ENCODE measurements at places on chromosomes 12 and 14.
A peak's percentile ranks its signal among the peaks of the same experiment; 100 is the strongest.

GRCh38 chr14:36495666-36496065 is 24.4 kb downstream of the NKX2-1 start:
- no peak for DNase-seq

DNA sequence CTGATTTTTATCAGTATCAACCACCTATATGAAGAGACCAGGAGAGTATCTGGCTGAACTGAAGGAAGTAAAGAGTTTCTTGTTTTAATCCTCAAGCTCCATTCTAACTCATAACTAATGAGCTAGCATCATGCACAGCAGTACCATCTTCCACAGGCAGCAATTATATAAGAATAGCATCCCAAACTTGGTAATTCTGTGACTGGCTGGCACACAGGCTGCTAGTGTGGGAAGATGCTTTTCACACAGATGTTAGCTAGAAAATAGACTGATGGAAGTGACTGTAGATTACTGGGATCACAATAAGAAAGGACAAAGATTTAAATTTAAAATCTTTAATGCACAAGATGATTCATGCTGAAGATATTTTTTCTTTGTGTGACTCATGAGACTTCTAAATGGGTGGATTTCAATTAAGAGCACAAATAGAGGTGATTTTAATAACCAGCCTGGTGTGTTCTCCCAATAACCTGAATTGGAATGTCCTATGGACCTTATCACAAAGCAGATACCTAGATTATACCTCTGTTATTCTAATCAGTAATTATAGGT is 417.7 kb upstream of the ATXN7L3B start:
- no peak for DNase-seq

- no peak for DNase-seq
These were observed 229.2 kb upstream of the PLEKHG7 start for GRCh38 chr12:92473564-92473963.

GRCh38 chr12:130375296-130376287 is 37.9 kb downstream of the PIWIL1 start:
- DNase-seq, result no peak

DNA sequence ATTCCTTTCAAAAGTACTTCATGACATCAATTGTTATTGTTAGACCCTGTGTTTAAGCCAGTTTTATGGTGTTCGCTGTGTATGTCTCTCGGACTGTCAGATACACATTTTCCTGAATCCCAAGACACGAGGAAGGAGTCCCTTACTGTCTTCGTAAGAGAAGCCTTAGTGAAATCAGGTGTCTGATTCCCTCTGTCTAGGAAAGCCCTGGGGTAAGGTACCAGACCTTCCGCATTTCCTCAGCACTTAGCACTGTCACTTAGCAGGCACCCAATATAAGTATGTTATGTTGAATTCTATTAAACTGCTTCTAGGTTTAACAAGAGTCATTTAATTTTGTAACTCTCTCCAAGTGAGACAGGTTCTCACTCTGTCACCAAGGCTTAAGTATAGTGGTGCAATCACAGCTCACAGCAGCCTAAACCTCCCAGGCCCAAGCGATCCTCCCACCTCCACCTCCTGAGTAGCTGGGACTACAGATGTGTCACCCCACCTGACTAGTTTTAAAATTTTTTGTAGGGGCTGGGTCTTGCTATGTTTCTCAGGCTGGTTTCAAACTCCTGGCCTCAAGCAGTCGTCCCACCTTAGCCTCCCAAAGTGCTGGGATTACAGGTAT is 111.0 kb downstream of the BBS10 start:
- DNase-seq, result no peak

- peak; percentile 23 for DNase-seq
These were observed 704.3 kb upstream of the FLRT2 start for GRCh38 chr14:84825481-84826251.

DNA sequence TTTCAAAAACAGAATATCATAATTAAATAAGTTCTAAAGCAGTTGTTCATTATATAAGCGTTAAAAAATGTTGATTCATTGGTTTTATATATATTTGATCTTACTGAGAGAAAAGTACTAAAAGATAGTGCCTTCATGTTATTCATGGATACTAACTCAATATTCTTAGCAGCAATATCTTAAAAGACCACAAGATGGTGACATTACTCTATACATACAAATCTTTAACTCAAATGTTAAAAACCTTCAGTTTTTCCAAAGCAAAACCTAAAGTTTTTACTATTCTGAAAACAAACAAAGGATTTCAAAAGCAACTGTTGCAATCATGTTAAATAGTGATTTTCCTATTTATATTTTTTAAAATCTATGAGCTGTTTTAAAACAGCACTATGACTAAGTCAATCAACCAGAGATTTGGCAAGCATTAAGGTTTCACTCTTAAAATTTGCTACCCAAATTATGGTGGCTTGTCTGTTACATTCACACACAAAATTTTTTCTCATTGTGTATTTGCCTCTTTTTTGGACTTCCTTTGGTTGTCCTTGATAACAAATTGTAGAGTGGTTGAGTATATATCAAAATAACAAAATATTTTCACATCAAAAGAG is 50.1 kb upstream of the RERGL start:
- no peak for DNase-seq

GRCh38 chr12:94178882-94179281 is 30.5 kb downstream of the PLXNC1 start:
- no peak for DNase-seq

GRCh38 chr12:64390275-64390851 is at the start of gene C12orf56:
C12orf56 (minus strand) TSS chr12:64390758; CDS start chr12:64390565, 193 bp downstream.
- DNase-seq, result no peak

GRCh38 chr14:96914571-96915128 is 117.5 kb downstream of the VRK1 start:
- DNase-seq, result no peak

DNA sequence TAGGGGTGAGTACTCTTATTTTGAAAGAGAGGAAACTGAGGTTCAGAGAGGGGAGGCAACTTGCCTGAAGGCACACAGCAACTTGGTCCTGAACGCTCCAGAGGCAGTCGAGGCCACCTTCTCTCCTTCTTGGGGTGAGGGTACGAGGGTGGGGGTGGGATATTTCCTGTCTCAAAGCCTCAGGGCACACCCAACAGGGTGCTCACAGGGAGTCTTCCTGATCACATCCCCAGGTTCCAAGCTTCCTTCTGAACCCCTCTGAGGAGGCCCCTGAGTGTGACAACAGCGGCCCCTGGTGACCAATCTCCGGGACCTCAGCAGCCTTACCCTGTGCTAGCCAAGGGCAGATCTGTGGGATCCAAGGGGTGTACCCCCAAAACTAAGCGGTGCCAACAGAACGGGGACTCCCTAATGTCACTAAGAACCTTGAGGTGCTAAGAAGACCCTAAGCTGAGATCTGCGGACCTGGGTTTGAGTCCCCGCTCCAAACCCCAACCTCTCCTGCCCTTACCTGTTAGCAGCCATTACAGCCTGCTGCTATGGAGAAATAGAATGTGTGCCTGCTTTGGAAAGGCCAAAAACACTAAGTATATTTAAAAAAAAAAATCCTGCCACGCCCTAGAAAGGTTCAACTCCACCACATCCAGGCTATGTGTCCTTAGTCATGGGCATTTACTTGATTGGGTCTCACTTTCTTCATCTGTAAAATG is 57.9 kb downstream of the TRPV4 start:
- DNase-seq, result peak; percentile 15

GRCh38 chr14:64968651-64969050 is 3.5 kb downstream of the RAB15 start:
- no peak for DNase-seq

- DNase-seq, result no peak
These were observed 268.9 kb downstream of the NPAS3 start for GRCh38 chr14:33207467-33208017.

DNA sequence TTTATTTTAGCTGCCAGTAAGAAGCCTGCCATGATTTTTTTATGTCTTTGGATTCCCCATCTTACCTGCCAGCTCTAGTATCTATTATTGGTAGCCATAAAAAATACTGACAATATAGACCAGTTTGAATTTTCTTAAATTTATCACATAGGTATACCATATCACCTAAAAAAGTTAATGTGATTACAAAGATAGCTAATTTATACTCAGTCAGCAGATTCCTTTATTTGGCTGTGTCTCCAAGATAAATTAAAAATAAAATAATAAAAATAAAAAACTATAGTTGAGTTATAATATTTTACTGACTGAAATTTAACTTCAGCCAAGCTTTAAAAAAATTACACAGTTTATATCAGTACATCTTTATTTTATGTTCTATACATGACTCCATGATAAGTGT is 128.3 kb downstream of the GPHN start:
- DNase-seq, result no peak

- DNase-seq, result no peak
These were observed 114.1 kb upstream of the EVL start for GRCh38 chr14:99951085-99951484.

DNA sequence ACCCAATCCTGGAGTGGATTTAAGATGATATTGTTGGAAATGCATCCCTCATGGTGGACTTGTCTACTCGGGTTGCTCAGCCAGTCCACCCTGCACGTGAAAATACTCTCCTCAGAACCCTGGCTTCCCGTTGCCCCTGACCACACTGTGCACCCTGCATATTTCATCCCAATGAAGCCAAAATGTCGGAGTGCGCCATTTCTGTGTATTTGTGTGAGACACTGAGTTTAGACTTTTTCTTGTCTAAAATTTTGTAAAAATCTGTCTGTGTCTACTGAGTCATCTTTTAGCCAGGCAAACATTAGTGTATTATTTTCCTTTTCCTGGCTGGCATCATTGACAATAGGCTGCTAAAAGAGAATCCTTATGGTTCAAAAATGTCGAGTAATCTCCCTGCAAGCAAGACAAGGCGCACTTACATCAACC is 485 bp upstream of the PNMA1 start:
- no peak for DNase-seq

GRCh38 chr14:71119832-71120231 is 212.6 kb downstream of the PCNX1 start:
- DNase-seq, result no peak

DNA sequence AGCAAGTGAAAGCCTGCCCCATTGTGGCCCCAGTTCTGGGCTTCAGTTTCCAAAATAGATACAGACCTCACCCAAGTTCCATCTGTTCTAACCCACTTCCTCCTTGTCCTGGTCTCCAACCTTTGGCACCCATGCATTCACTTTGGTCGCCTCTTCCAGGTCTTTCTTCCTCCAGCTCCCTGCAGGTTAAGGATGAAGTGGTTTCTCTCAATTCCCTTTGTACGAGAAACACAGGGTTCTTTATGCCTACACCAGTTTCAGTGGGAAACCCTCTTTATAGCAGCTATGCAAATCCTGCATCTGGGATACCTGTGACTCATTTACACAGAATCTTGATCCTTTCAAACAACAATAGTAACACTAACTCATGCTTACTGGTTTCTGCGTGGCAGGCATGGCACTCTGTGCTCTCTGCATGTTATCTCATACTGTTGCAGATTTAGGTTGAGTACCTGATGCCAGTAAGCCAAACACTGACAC is 110.6 kb upstream of the AMIGO2 start:
- DNase-seq, result no peak

DNA sequence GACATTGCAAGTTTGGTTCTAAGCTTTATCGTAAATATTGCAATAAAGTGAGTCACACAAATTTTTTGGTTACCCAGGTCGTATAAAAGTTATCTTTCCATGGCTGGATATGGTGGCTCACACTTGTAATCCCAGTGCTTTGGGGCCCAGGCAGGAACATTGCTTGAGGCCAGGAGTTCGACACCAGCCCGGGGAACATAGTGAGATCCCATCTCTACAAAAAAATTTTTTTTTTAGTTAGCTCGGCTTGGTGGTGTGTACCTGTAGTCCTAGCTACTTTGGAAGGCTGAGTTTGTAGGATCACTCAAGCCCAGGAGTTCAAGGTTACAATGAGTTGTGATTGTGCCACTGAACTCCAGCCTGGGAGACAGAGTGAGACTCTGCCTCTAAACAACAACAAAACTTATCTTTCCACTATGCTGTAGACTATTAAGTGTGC is 24.4 kb downstream of the PRORP start:
- no peak for DNase-seq

DNA sequence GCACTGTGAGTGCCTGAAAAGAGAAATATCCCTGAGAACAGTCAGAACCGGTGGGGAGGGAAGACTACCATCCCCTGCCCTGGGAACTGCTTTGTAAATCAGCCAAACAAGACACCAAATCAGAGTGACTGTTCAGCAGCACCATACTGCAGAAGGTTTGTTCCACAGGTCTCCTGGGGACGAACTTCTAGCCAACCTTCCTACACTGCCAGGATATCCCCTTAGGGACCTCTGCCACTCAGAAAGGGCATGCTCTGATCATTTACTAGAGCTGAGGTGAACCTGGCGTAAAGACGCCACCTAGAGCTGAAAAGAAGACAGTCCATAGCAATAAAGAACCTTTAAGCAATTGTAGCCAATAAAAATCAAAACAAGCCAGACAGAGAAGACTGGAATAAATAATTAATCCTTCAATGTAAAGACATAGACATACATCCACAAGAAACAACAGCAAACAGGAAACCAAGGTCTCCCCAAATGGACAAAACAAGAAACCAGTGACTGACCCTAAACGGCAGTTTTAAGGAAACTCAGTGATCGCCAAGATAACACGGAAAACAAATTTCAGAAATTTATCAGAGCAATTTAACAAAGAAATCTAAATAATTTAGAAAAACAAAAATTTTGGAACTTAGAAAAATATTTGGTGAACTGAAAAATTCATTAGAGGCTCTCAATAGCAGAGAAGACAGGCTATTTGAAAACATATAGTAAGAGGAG is 228.1 kb upstream of the AMIGO2 start:
- peak; percentile 34 for DNase-seq

All from skeletal muscle cell (primary cell).